ENCODE measurements at places on chromosomes 7 and 10.
A peak's percentile ranks its signal among the peaks of the same experiment; 100 is the strongest.

GRCh38 chr7:108104324-108104723 lies 25.8 kb downstream of the LAMB4 start:
- no peak for DNase-seq

DNA sequence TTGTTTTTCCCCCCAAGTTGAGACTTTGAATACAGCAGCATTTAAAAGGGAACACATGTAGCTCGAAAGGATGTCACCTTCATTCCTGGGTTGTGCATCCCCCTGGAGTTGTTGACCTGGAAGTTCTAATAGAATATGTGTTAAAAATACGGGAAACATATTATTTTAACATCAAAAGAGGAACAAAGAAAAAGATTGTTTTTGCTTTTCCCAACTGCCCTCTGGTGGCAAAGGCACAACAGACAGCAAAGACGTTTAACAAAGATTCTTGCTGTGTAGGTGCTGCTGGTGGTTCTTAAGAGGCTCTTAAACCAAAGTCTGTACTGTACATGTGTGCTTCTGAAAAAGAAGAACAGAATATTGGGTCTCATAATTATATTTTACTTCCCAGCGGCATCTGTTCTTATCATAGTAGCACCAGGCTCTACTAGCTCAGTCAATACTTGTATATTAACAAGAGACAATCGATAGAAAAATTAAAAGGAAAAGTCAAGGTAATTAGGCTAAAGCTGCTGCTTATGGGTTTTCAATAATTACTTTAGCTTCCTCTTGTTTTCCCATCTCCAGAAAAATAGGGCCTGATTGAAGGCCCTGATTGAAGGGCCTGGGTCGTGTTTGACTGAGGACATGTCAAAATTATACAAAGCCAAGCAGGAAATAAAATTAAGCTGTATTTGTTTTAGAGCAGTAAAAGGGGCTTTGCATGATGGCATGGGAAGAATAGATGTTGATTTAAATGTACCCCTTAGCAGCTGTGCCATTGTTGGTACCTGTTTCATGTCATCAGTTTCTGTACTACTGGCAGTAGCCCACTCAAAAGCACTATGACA lies 384.2 kb upstream of the LRGUK start:
- no peak for DNase-seq

- DNase-seq: no peak
Measured at GRCh38 chr7:47520406-47520805, 61.5 kb downstream of the TNS3 start.

DNA sequence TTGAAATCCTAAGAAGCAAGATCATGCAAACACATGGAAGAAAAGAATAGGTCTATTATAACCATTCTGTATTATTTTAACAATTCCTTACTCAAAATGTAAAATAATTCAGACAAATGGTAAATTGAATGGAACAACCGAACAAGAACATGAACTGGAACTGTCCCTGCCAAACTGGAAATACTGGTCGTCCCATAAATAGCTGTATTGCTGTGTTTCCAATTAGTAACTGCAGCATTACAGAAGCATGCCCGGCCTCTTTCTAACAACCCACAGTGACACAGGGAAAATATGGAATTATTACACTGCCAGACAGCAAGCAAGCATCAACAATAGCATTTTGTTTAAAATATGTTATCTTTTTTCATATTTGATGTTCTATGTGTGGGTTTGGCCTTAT lies 1138.5 kb upstream of the PHF14 start:
- no peak for DNase-seq

GRCh38 chr7:107592361-107593024 lies 12.4 kb downstream of the BCAP29 start:
- DNase-seq: no peak

GRCh38 chr10:102504179-102504975 lies 605 bp downstream of the SUFU start:
- peak; percentile 53 for DNase-seq

DNA sequence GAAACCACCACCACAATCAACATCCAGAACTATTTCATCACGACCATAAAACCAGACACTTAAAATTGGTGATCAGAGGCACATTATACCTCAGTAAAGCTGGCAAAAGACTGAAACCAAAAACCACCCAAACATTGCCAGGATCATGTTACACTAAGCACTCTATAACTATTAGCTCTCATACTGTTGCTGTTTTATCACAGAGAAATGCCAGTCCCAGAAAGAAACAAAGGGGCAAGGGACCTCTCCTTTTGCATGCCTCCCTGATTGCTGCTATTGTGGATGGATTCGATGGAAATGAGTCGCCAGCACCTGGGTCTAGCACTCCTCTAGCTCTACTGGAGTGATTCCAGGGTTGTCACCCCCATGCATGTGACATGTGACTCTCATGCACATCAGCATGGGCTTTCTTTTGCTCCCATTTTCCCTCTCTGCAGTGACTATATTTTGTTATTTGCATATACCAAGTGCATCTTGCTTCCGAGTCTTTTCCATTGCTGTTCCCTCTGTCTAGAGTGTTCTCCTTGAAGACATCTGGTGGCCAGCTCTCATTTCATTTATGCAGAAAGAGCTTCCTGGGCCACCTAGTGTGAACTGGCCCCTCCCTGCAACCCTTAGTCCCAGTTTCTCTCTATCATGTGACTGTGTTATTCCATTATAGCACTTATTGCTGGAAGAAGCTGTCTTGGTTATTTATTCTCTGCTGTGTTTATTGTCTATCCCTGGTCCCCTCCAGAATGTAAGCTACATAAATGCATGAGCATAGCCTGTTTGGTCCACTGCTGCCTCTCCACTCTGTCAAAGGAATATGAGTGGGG lies 300.6 kb downstream of the PLXNA4 start:
- no peak for DNase-seq

- DNase-seq: no peak
Measured at GRCh38 chr10:43708262-43708661, 59.6 kb upstream of the ZNF32 start.

Measured in activated naive CD4-positive, alpha-beta T cell treated with anti-CD3 and anti-CD28 coated beads, Interleukin-2, amount 10 ng/mL, durations not matched to agents 7 days and 5 days (primary cell).